A375 (cell line): ENCODE measurements at places on chromosomes 5 and 9. TPM values are rescaled to one million over a fixed set of nuclear protein-coding genes. Genes with fewer than 3 reads are reported as not detected.

Gene MUSK
- not detected in 2 replicates for total RNA-seq

Gene KCTD16
- total RNA-seq: 0.03 TPM in 1 of 2 replicates, not detected in the other

Gene ALAD
- 14.2 and 16.2 TPM in 2 replicates for total RNA-seq

Gene PALM2AKAP2
- total RNA-seq: 12.2 and 14.0 TPM in 2 replicates

Gene PPP6C
- total RNA-seq: 15.7 and 20.0 TPM in 2 replicates

Gene GRM6
- total RNA-seq: not detected in 2 replicates

Gene ZBTB34
- total RNA-seq: 2.5 and 3.4 TPM in 2 replicates

Gene ZSWIM6
- total RNA-seq: 5.7 and 7.1 TPM in 2 replicates

Gene PCDH1
- total RNA-seq: 37.9 and 41.7 TPM in 2 replicates

Gene CDH10
- 1.2 and 1.7 TPM in 2 replicates for total RNA-seq

Gene MOB3B
- total RNA-seq: 0.08 TPM in 1 of 2 replicates, not detected in the other

Gene CSF2
- 4.1 and 9.3 TPM in 2 replicates for total RNA-seq

Gene TMEM215
- total RNA-seq: not detected in 2 replicates

Gene PDE6A
- total RNA-seq: 0.11 and 0.49 TPM in 2 replicates

Gene ELOVL7
- total RNA-seq: 0.45 and 0.68 TPM in 2 replicates

Gene GFM2
- 50.5 and 50.6 TPM in 2 replicates for total RNA-seq

Gene SHOC1
- 0.08 TPM in 1 of 2 replicates, not detected in the other for total RNA-seq

Gene RGS7BP
- total RNA-seq: not detected in 2 replicates

Gene PCDHB3
- total RNA-seq: 0.26 and 0.45 TPM in 2 replicates

Gene INSL6
- not detected in 2 replicates for total RNA-seq

Gene GARIN3
- not detected in 2 replicates for total RNA-seq

Gene CDKN2AIPNL
- 42.0 and 51.2 TPM in 2 replicates for total RNA-seq

Gene SPINK7
- not detected in 2 replicates for total RNA-seq

Gene TRPM3
- 1.6 and 1.8 TPM in 2 replicates for total RNA-seq

Gene KIF24
- 4.5 and 4.6 TPM in 2 replicates for total RNA-seq

Gene SPINK1
- total RNA-seq: not detected in 2 replicates

Gene KIF4B
- total RNA-seq: 0.03 and 0.04 TPM in 2 replicates

Gene GABRG2
- total RNA-seq: 0.32 and 0.53 TPM in 2 replicates

Gene PSIP1
- total RNA-seq: 147 and 160 TPM in 2 replicates

Gene CCDC192
- 0.27 TPM in 1 of 2 replicates, not detected in the other for total RNA-seq

Gene SOHLH1
- total RNA-seq: not detected in 2 replicates

Gene LNPEP
- total RNA-seq: 13.0 and 13.2 TPM in 2 replicates

Gene C9
- not detected in 2 replicates for total RNA-seq

Gene IFNB1
- total RNA-seq: not detected in 2 replicates

Gene PKD2L2
- total RNA-seq: not detected in 2 replicates

Gene PPP2R2B
- total RNA-seq: 0.64 and 1.5 TPM in 2 replicates

Gene NUDT12
- 6.4 and 8.6 TPM in 2 replicates for total RNA-seq

Gene MARCOL
- total RNA-seq: not detected in 2 replicates

Gene IFNK
- not detected in 2 replicates for total RNA-seq

Gene CA9
- 23.5 and 29.2 TPM in 2 replicates for total RNA-seq

Gene PROB1
- 0.79 and 1.1 TPM in 2 replicates for total RNA-seq

Gene SLIT3
- total RNA-seq: 0.05 TPM in 1 of 2 replicates, not detected in the other

Gene VCAN
- 1.0 and 1.1 TPM in 2 replicates for total RNA-seq

Gene NPDC1
- 20.1 and 25.3 TPM in 2 replicates for total RNA-seq

Gene DRD1
- not detected in 2 replicates for total RNA-seq

Gene ZNF300
- total RNA-seq: 20.0 and 20.8 TPM in 2 replicates

Gene GLRA1
- total RNA-seq: not detected in 2 replicates

Gene DOCK8
- total RNA-seq: 1.5 and 1.9 TPM in 2 replicates

Gene FAM151B
- 1.9 and 2.6 TPM in 2 replicates for total RNA-seq

Gene HAVCR2
- total RNA-seq: 1.2 TPM in 1 of 2 replicates, not detected in the other

Gene CNTNAP3
- total RNA-seq: 37.7 and 48.8 TPM in 2 replicates
